Endodermal cell (in vitro differentiated cells): ENCODE measurements at places on chromosomes 12 and 14. TPM values are rescaled to one million over a fixed set of nuclear protein-coding genes. Genes with fewer than 3 reads are reported as not detected.

Gene SAMD15
- total RNA-seq, result 4.1 to 4.3 TPM (median 4.2 TPM) in 3 replicates

Gene GPD1
- total RNA-seq, result 0.45 to 1.3 TPM (median 0.93 TPM) in 3 replicates

Gene CATSPERB
- total RNA-seq, result 0.64 and 1.0 TPM in 2 replicates

Gene HOMEZ
- total RNA-seq, result 21.4 and 23.8 TPM in 2 replicates

Gene TTC9
- 8.4 and 9.4 TPM in 2 replicates for total RNA-seq

Gene GSG1
- 0.31 and 0.43 TPM in 2 replicates for total RNA-seq

Gene PGF
- 3.0 to 7.9 TPM (median 7.6 TPM) in 3 replicates for total RNA-seq

Gene KRT73
- total RNA-seq, result not detected in 3 replicates

Gene DNAJC22
- 3.4 and 4.6 TPM in 2 replicates for total RNA-seq

Gene POTEM
- total RNA-seq, result not detected in 3 replicates

DNA sequence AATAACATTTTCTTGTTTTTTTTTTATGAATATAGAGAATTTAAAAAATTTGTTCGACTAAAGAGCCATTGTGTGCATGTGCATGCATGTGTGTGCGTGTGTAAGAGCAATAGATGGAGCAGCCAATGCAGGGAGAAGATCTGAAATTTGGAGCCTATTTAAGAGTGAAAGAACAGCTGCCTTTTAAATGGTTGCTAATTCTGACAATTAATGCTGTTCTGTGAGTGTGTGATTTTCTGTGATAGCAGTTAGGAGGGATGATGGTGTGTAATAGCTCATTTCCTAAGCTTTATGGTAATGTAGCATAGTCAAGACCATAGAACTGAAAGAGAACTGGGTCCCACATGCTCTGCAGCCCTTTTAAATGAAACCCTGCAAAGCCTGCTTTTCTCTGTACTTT lies 137.9 kb downstream of the NRXN3 start:
- no peak for DNase-seq

DNA sequence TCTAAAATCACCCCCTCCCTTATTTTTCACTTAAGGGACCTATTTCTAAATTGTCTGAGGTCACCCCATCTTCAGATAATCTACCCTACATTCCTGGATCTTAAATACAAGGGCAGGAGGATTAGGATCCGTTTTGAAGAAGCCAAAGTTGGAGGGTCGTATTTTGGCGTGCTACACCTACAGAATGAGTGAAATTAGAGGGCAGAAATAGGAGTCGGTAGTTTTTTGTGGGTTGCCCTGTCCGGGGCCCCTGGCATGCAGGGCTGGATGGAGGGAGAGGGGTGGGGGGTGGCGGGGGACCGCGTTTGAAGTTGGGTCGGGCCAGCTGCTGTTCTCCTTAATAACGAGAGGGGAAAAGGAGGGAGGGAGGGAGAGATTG lies 300 bp upstream of the CCND2 start:
- no peak for DNase-seq

DNA sequence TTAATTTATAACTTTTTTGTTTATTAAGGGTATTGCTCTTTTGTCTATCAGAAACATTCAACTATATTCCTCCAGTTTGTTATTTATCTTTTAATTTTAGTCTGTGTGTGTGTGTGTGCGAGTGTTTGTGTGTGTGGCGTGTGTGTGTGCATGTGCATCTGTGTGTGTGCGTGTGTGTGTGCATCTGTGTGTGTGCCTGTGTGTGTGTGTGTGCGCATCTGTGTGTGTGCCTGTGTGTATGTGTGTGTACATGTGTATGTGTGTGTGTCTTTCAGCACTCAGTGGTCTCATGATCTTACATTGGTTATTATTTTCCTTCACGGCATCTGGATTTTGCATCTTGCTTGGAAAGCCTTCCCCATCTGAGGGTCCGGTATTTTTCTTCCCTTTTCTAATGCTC lies 281.1 kb upstream of the RTL1 start:
- DNase-seq, result no peak

GRCh38 chr12:4379405-4379804 lies at the start of gene FGF23:
TSS of gene FGF23 (minus strand) at chr12:4379712. CDS start at chr12:4379582, 130 bp downstream.
- peak; percentile 96 for DNase-seq

GRCh38 chr12:87317302-87317701 lies 711.9 kb downstream of the C12orf50 start:
- no peak for DNase-seq

GRCh38 chr14:95948558-95948981 lies 71.9 kb downstream of the TUNAR start:
- peak; percentile 92 for DNase-seq

DNA sequence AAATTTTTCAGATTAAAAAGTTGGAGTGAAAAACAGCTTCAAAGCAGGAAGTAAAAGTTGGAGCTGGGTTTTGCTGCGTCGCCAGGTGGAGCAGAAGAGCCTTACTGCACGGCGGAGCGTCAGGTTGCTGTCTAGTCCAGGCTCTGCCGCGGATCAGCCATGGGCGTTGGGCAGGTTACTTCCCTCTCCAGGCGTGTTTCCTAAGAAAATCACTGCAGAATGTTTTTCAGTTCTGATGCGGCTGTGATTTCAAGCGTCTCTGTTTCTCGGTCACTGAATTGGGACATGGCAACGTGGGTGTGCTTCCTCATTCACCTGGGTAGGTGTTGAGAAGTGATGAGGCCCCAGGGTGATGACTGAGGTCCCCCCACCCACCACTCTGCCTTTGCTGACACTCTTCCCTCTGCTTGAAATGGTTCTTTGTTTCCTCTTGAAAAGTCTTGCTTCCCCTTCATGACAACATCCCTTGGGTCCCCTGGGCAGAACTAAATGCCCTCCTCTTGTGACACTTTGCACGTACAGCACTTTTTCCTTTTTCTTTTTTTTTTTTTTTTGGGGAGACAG lies 7.6 kb downstream of the EVL start:
- DNase-seq, result no peak

DNA sequence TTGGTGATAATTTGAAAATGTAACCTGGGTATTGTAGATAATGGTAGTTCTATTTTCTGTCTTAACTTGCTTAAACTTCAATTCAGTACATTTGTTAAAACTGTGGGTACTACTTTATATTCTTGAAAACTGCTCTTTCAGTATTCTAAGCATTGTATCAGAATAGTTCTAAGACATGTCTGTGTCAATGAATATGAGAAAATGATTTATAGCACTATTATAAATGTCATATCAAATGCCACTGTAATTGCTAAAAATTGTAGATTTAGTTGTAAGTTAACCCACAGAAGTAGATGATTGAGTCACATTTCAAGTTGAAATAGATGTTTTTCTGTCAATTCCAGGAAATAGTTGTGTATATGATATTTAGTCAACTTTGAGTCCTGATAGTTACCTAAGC lies 2.4 kb downstream of the NAA30 start:
- DNase-seq, result no peak

GRCh38 chr14:94522115-94522724 lies 13.0 kb upstream of the SERPINA12 start:
- peak; percentile 21 for DNase-seq

GRCh38 chr14:76774821-76775694 lies 13.8 kb downstream of the VASH1 start:
- DNase-seq, result peak; percentile 50

DNA sequence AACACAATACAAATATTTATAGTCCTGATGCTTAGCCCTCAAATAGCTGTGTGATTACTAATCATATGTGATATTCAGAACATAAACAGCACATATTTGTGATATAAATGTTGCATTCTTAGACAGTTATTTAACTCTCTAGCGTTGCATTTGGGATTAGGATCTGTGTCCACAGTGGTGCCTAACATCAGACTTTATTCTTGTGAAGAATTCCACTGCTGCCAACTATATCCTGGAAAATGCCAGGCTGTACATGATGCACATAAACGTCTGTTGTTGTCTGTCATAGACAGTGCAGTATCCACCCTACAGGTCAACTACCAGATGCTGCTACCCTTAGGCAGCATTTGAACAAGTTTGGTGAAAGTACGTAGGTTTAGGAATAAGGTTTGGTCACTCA lies 39.0 kb downstream of the SLC38A4 start:
- DNase-seq, result no peak

DNA sequence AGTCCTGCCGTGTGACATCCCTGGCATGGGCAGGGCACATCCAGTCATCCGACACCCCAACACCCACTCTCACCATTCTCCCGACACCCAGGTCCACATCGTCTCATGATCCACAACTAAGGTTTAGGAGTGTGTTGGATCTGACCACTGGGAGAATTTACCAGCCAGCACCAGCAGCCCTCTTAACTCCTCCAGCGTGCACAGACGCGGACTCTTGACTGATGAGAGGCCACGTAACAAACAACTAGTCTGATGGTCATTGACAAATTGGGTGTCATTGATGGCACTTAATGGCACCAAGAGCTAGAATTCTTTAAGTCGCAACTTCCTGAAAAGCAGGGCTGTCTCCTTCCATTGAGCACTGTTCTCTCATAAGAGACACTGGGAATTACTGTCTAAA lies 203.0 kb upstream of the SFSWAP start:
- no peak for DNase-seq

DNA sequence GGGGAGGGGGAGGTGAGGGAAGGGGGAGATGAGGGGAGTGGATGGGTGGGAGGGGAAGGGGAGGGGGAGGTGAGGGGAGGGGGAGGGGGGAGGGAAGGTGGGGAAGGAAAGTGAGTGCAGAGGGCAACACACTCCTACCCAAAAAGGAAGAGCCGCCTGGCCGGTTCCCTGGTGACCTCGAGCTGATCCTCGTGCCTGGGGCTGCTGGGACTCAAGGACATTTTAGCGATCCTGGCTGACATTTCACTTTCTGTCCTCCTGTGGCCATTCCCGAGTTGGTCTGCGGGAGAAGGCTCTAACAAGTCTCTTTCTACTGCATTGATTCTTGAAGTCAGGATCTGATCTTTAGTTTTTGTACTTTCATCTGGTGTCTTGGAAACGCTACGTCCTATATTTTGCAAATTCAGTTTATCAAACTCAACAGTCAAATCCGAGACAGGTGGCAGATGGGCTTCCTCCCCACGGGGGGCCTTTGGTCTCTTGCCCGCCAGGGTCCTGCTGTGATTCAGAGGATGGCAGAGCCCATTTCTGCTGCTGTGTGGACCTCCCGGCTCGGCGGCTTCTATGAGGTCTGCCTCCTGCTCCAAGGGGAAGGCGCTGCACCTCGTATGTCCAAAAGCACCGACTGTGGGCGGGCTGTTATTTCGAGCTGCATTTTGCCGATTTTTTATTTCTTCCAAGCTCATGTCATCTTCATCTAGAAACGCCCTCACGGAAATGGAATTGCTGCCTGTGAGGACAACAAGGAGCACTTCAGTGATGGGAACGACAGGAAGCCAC lies 19.1 kb downstream of the PGAM5 start:
- DNase-seq, result peak; percentile 49

DNA sequence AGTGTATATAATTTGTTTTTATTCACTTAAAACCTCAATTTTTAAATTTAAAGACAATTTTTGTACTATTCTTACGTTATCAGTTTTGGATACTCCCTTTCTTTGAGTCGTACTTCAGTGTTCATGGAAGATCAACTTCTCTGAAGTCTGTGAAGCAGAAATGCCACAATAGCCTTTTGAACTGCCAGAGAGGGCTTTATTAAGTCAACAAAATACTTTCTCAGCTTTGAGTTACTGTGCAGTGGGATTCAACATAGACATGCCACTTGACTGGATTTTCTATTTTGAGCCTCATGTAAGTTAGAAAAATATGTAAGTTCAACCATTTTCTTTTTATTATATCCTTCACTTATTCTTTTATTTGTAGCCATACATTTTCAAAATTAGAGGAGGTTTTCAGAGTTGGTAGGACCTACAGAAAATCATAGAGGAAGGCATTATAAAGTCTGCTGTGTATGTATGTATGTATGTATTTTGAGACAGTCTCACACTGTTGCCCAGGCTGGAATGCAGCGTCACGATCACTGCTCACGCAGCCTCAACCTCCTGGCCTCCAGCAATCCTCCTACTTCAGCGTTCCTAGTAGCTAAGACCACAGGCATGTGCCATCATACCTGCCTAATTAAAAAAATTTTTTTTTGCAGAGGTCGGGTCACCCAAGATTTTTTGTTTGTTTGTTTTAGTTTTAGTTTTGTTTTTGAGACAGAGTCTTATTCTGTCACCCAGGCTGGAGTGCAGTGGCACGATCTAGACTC lies 31.3 kb upstream of the BCAT1 start:
- DNase-seq, result no peak

DNA sequence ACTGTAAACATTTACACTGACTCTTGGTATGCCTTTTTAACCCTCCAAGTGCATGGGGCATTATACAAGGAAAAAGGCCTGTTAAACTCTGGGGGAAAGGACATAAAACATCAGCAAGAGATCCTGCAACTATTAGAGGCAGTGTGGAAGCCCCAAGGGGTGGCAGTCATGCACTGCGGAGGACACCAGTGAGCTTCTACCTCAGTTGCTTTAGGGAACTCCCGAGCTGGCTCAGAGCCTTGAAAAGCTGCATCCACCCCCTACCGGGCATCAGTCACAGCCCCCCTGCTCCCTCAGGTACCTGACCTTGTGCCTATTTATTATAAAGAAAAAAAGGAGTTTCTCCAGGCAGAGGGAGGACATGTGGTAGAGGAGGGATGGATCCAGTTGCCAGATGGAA lies 695.6 kb upstream of the LMO3 start:
- peak; percentile 71 for DNase-seq

DNA sequence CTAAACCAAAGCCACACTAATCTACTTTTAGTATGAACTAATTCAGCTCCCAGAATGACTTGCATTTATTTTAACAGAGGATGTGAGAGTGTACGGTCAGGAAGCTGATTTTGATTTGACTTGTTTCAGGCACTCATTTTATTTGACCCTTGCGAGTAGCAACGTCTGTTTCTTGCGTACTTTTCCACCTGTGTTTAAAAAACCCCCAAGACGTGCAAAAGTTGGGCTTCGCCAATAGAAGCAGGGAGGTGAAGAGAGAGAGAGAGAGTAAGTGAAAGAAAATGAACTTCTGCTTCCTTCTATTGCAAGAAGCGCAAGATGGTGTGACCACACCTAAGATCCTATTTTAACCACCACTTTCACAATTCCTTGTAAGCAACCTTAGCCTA lies 6.7 kb upstream of the SLC15A4 start:
- no peak for DNase-seq

DNA sequence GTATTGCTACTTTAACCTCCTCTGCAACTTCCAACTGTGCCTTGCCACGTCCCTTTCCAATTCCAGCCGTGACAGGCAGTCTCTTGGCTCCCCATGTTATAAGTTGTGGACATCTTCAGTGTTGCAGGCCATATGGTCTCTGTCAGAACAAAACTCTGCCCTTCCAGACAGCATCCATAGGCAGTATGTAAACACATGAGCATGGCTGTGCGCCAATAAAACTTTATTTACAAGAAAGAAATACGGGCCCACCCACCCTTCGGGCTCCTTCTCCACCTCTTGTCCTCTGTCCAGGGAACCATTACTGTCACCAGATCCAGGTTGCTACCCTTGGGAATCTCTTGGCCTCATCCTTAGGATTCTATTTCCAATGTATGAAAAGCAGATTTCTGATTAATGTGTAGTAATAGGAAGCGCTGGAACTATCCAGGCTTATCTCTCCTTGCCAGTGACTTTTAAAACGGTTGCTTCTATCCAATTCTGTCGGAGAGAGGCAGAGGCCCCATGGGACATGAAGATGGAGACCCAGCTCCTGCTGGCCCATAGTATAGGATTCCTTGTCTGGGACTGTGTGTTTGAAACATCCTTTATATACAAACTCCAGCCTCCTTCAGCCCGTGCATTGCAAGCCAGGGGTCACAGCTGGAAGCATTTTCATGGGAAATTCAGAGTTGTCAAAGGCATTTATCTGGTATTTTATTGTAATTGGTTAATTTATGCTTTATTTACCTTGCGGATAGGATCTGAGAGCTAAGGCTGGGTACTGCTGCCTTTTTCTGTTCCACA lies 114.4 kb downstream of the ZNF664 start:
- no peak for DNase-seq

GRCh38 chr12:104710940-104711689 lies 247.0 kb downstream of the SLC41A2 start:
- no peak for DNase-seq

- DNase-seq, result peak; percentile 91
Observed at GRCh38 chr12:52380271-52380694, 5.2 kb downstream of the KRT84 start.

GRCh38 chr12:59559696-59560095 lies 36.1 kb upstream of the SLC16A7 start:
- DNase-seq, result no peak
